ENCODE measurements at places on chromosomes 6 and 20.

- DNase-seq = no peak
These were observed 38.1 kb downstream of the IYD start for GRCh38 chr6:150406948-150407347.

GRCh38 chr20:42686057-42686456 is 503.6 kb downstream of the PTPRT start:
- DNase-seq = no peak

- no peak for DNase-seq
These were observed 21.9 kb downstream of the ECT2L start for GRCh38 chr6:138817799-138818198.

DNA sequence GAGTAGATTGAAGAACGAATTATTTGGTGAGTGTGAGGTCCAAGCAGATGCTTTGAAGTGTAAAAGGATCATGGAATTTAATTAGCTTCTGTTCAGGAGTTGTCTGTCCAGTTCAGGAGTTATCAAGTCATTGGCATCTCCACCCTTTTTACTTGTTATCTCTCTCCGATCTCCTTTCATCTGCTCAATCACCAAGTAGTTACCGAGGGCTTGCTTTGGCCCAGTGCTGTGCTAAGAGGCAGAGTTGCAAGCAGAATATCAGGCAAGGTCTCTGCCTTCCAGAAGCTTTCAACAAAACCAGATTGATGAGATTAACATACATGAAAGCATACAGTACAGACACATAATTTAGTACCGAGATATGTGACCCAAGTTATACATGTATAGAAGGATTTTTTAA is 10.2 kb upstream of the TNFRSF21 start:
- no peak for DNase-seq

DNA sequence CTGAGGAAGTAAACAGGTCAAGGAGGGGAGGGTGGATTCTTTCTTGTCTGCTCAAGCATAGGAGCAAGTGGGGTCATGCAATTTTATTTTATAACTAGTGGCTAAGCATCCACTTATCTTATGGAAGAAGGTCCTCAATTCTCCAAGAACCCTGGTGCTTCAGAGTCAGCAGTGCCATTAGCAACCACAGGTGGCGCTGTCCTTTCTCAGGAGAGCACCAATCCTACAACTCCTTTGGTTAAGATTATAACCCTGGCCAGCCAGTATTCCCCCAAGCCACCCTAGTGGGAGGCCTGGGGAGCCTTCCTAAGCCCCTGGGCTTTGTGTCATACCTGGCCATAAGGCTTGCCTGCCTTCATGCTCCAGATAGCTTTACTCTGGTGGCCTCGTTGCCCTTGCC is 60.7 kb downstream of the PCSK2 start:
- DNase-seq = no peak

- DNase-seq = no peak
These were observed 59.0 kb downstream of the TCP11 start for GRCh38 chr6:35082046-35082732.

GRCh38 chr20:3786665-3787323 is at the start of gene CENPB:
Gene CENPB (minus strand): TSS chr20:3786740. CDS start chr20:3786483, 257 bp downstream.
- peak; percentile 87 for DNase-seq

- no peak for DNase-seq
These were observed 168.9 kb downstream of the ZMYND8 start for GRCh38 chr20:47187450-47188195.

DNA sequence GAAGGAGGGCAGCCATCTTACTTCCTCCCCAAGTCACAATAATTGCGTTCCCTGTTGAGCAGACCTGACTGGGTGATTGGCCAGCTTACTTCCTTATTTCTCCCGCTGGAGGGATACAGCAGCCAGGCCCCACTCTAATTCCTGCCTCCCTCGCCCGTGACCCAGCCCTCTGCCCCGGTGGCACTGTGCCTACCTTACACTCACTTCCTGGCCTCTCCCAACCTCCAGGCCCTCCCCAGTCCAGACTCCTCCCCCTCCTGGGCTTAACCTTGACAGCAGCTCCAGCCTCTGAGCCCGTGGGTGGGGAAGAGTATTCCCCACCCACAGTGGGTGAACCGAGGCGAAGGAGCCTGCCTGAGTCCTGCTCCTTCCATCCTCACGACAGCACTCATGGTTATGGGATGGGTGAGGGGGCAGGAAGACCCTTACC is 3.0 kb downstream of the BAK1 start:
- no peak for DNase-seq

- DNase-seq = no peak
These were observed 80.7 kb upstream of the MRAP2 start for GRCh38 chr6:83952830-83953229.

- no peak for DNase-seq
These were observed 179.3 kb upstream of the DTNBP1 start for GRCh38 chr6:15841937-15842726.

DNA sequence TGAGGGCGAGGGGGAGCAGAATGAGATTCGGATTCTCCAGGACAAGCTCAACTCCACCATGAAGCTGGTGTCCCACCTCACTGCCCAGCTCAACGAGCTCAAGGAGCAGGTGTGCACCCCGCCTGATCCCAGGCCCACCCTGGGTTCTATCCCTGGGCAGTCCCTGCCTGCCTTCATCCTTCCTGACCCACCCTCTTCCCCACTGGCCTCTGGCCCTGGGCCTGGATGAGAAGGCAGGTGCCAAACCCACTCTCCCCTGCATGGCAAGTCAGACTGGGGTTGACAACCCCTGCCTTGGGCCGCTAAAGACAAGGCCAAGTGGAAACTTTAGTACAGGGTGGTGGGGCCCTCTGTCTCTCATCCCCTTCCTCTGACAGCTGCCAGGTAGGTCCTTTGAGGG is 16.5 kb downstream of the UQCC2 start:
- DNase-seq = no peak

- DNase-seq = no peak
These were observed 213.9 kb downstream of the PREX1 start for GRCh38 chr20:48613926-48614325.

DNA sequence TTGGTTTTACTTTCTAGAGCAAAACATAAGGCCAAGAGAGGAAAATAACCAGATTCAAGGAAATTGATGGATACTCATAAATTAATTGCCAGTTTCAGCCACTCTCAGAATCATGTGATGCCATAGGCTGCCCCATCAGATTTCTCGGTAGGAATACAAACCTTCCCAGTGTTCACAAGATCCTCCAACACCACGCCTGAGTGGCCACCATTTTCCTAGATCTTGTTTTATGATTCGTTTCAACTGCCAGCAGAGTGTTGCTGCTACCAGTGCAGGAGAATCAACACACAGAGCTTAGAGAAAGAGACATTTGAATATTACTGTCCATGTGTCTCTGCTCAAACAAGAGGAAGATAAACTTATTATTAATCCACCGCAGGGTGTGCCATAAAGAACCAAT is 434.2 kb upstream of the CDH4 start:
- no peak for DNase-seq

- DNase-seq = no peak
These were observed 102.9 kb downstream of the AIG1 start for GRCh38 chr6:143163621-143164020.

DNA sequence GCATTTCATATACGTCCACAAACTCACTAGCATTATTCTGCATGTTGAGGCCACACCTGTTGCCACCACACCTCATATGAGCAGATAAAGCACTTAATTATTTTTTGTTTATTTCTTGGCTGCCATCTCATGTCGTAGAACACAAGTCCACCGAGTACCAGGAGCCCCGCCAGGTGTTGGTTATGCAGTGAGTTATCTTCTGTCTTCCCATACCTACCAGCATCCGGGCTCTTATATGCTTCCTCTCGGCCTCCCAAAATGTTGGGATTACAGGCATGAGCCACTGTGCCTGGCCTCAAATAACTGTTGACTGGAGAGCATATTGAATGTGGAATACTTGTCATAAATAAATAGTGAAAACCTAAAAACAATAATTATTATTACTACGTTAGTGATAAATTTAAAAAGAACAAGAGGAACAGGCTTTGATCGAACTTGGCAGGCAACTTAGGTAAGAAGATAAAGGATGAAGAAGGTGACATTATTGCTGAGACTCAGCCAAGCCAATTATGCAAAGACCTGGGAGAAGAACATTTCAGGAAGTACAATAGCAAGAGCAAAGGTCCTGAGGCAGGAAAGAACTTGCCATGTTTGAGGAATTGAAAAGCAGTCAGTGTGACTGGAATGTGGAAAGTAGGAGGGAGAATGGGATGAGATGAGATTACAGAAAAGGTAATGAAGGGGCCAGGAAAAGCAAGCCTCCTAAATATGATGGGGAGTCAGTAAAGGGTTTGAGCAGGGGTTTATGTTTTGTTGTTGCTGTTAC is 12.6 kb upstream of the SLC23A2 start:
- DNase-seq = no peak

- DNase-seq = no peak
These were observed 17.9 kb upstream of the MOCS1 start for GRCh38 chr6:39952167-39952566.

DNA sequence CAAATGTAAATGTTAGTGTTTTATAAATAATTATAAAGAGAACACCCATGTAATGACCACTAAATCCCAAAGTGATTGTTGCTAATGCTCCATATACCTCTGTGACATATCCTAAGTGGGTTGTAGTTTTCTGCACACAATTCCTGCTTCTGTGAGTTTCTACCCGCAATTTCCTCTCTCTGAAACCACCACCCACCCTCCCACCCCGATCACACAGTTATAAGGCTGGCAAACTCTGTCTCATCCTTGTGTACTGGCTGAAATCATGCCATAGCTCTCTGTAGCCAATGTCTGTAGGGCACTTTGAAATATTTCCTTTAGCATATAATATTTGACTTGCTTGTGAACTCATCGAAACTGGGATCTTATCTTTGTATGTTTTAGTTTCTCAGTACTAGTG is 236.6 kb downstream of the PLCB1 start:
- no peak for DNase-seq

DNA sequence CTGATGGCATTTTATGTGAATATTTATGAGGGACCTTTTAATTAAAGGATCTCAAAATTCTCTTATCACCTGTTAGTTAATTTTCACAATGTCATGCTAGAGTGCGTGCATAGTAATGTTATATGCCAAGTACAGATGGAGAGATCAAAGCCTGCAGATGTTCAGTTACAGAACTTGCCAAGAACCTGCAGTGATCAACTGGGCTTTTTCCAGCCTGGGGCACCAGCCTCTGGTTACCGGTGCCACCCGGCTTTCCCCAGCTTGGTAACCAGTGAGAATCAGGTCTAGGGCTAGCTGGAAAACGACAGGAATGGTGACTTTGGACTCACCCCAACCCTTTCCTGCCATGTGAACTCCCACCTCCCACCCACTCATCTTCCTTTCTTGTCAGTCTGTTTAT is 91.8 kb downstream of the CAP2 start:
- no peak for DNase-seq

DNA sequence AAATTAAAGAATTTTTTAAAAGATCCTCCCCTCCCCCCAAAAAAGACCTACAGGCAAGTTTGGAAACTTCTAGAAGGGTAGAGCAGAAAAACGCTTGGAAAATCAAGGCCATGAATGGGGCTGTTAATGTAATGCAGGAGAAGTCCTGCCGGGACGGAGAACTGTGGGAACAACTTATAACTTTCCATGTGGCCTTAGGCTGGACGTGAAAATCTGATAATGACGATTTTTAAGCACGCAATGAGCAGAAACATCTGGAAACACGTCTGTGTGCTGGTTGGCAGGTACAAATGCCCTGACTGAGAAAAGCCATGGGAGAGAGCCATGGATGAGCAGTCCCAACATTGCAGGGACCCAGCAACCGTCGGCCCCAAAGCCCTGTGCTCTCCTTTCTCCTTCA is 198.7 kb upstream of the RREB1 start:
- no peak for DNase-seq

GRCh38 chr6:12957321-12958051 is 240.9 kb downstream of the PHACTR1 start:
- DNase-seq = no peak

DNA sequence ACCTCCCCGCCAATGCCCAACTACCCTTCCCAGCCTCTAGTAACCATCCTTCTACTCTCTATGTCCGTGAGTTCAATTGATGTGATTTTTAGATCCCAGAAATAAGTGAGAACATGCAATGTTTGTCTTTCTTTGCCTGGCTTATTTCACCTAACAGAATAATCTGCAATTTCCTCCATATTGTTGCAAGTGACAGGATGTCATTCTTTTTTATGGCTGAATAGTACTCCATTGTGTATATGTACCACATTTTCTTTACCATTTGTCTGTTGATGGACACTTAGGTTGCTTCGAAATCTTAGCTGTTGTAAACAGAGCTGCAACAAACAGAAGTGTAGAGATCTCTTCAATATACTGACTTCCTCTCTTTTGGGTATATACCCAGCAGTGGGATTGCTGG is 65.0 kb downstream of the RNF217 start:
- DNase-seq = no peak

GRCh38 chr6:36954262-36954931 is at the start of gene PI16:
Gene PI16 (plus strand): TSS chr6:36954738. CDS start chr6:36954761, 23 bp downstream.
- DNase-seq = no peak

DNA sequence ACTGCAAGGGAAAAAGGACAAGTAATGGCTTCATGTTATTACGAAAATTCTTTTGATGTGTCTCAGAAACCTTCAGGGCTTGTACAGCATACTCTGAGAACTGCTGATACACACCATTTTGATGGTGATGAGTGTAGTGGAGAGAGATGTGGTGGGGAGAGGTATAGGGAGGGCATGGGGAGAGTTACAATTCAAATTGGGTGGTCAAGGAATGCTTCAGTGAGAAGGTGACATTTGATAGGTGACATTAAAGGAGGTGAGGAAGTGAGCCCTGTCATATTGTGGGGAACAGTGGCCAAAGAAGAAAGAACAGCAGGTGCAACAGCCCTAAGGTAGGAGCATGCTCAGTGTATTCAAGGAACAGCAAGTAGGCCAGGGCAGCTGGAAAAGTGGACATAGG is 318.9 kb downstream of the CLIC5 start:
- DNase-seq = no peak

- DNase-seq = no peak
These were observed 14.6 kb downstream of the CCM2L start for GRCh38 chr20:32024683-32025295.

- peak; percentile 29 for DNase-seq
These were observed 1.3 kb upstream of the VNN1 start for GRCh38 chr6:132715204-132715603.

- DNase-seq = no peak
These were observed 226.9 kb upstream of the RREB1 start for GRCh38 chr6:6880745-6881437.

- no peak for DNase-seq
These were observed 378 bp upstream of the LAMA2 start for GRCh38 chr6:128882560-128882959.

GRCh38 chr20:16393297-16393696 is 180.0 kb downstream of the KIF16B start:
- no peak for DNase-seq

- no peak for DNase-seq
These were observed 72.8 kb upstream of the ZNF133 start for GRCh38 chr20:18215566-18215965.

DNA sequence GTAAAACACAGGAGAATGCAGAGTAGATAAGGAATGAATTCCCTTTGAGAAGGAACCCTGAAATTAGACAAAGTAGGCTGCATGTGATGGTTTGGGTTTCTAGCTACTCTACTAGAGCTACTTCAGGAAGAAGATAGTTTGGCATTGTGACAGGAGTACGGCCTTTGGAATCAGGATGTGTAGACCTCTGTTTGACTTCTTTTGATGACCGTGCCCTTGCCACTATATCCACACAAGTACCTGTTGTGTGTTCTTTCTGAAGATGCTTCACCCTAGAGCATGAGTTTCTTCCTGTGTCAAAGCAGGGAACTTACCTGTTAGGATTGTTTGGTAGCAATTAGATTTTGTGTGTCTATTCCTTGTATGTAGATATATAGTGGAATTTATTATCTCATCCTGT is 41.7 kb downstream of the CD2AP start:
- no peak for DNase-seq

- DNase-seq = no peak
These were observed 283.1 kb downstream of the UTRN start for GRCh38 chr6:144568241-144568640.

GRCh38 chr6:37884548-37884947 is 65.0 kb downstream of the ZFAND3 start:
- no peak for DNase-seq
